Stimulated activated naive CD8-positive, alpha-beta T cell treated with anti-CD3 and anti-CD28 coated beads, Interleukin-15, amount 100 ng/mL, for 72 hours (primary cell): ENCODE measurements at places on chromosomes 2 and 18.

DNA sequence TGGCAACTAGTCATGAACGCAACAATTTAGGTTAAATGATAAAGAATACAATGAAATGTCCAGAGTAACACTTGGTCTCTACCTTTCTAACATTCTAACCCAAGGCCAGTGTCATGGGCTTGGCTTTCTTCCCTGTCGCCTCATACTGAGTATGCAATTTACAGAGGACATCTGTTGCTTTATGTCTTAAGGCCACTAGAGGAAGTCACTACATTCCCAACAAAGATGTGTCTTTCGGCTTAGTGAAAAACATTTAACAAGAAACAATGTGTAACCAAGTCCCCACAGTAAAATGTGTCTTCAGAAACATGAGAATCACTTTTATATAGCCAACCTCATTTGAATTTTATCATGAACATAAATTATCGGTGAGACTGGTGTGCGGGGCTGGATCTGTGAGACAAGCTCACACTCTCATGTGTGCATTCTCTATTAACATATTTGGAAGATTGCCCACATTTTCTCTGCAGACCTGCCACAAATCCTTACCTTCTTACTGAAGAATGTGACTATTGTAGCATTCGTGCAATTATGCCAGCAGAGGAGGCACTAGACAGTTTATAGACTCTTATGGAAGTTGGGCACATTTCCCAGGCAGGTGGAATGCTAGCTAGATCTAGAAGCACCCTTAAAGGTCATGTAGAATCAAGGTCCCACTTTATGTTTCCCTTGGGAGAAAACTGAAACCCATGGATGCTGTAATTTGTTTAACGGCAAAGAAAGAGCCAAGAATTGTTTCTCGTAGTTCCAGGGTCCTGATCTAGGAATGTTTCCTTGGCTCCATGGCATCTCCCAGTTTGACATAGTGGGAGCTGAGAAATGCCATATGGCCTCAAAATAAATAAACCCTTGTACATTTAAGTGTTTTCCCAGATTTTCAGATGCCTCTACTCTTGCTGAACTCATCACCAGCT is 101.8 kb downstream of the CD226 start:
- DNase-seq, result no peak

GRCh38 chr2:226838722-226839121 is 2.9 kb downstream of the RHBDD1 start:
- no peak for DNase-seq

GRCh38 chr2:135984199-135985017 is 1.0 kb downstream of the DARS1 start:
- no peak for DNase-seq

DNA sequence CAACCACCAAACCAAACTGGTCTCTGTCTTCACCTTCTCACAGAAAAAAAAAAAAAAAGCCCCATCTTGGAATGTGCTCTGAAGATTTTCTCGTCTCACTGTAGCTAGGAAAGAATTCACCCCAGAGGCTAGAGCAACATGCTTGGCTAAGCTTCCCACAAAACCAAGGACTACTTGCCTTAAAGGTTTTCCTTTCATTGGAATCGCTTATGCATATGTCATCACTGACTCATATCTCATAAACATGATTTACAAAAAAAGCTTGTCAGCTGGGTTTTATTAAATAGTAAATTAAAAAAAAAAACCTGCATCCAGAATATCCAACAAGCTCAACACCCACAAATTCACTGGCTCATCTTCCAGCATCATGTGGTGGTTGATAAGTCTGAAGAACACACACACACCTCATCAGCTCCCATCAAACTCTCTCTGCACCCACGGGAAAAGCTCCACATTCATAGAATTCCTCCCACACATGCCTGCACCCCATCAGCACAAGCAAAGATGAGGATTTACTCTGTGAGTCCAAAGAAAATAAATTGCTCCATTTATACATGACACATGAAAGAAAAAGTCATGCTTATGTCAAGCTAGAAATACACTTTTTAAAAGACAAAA is 182.0 kb upstream of the TRIB2 start:
- no peak for DNase-seq

DNA sequence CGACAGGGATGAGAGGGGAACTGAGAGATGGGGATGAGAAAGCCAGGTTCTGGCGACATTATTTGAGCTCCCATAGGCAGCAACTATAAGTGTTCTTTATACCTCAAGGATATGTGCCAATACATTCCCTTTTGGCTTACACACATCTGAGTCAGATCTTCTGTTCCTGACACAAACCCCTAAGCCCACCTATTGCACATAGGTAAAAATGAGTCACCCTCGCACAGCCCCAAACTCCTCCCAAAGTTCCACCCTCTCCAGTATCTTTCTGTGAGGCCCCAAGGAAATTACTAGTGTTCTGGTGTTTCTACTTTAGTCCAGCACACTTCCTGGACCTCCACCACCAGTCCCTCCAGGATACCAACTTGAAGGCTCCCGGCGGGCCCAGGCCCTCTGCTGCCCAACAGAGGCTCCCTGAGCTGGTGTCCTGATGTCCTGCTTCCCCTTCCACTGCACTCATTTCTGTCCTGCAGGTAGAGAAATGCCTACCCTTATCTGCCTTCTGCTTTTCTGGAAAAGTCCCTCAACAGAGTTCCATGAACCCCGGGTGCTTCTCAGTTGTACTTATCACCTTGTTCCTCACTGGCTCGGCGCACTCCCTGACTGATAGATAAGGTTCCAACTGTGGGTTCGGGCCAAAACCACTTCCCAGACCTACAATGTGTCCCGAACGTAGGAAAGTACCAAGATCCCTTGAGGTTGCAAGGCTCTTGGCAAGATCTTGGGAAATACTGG is 125.5 kb downstream of the EN1 start:
- DNase-seq, result no peak

- no peak for DNase-seq
Measured at GRCh38 chr18:32867330-32867729, 94.5 kb upstream of the KLHL14 start.

DNA sequence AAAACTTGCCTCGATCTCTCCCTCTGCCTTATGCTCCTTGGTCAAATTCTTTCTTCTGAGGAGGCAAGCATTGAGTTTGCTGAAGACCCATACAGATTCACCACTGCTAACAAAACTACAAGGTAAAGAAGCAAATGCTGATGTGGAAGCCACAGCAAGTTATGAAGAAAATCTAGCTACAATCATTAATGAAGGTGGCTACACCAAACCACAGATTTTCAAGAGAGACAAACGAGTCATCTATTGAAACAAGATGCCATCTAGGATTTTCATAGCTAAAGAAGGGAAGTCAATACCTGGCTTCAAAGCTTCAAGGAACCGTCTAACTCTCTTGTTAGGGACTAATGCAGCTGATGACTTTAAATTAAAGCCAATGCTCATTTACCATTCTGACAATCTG is 203.2 kb downstream of the METTL4 start:
- DNase-seq, result no peak
